ENCODE measurements at places on chromosomes 1 and 21.
A peak's percentile ranks its signal among the peaks of the same experiment; 100 is the strongest.

DNA sequence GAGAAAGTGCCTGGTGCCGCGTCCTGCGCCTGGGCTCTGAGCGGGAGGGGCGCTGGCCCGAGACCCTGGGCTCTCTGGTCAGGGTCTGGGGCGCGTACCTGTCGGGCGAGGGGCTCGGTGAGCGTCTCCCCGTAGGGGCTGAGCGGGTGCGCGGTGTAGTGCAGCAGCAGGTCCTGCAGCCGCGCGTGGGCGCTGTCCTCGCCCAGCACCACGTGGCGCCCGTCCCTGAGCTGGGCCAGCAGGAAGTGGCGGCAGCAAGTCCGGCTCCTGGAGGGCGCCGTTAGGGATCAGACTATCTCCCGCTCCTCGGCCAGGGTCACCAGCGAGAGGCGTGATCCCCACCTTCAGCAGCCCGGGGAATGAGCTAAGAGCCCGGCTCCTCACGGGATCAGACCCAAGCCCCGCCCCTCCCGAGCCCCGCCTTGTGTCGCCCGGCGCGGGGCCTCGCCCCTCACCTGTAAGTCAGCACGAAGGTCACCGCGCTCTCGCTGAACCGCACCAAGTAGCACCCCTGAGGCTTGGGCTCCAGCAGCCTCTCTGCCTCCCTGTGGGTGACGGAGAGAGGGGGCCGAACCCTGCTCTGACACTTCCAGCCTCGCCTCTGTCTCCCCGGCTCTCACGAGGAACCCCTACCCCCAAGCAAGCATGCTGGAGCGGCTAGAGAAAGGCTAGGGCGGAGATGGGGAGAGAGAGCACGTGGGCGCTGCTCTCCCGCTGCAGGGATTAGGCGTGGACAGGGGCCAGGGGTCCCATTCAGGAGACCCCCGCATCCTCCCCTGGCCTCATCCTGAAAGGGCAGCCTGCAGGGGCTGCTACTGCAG lies 2.7 kb downstream of the SH2D2A start:
- DNase-seq, result no peak

GRCh38 chr1:31568895-31569595 lies 7.3 kb upstream of the TINAGL1 start:
- DNase-seq, result no peak

DNA sequence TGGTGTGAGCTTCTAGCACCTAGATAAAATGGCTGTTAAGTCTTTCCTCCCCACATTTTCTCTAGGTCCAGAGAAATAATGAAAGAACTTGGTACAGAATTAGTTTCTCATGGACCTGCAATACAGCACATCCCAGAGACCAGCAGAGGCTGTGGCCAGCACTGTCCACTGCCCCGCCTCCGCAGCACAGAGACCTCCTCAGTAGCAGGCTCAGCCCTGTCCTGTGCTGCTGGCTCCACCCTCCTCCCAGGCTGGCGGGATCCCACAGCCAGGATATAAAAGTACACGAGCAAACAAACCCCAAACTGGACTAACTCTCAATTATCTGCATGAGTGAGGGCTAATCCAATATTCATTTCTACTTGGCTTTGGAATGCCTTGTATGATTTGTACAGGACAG lies 401.5 kb downstream of the RPS6KC1 start:
- no peak for DNase-seq

DNA sequence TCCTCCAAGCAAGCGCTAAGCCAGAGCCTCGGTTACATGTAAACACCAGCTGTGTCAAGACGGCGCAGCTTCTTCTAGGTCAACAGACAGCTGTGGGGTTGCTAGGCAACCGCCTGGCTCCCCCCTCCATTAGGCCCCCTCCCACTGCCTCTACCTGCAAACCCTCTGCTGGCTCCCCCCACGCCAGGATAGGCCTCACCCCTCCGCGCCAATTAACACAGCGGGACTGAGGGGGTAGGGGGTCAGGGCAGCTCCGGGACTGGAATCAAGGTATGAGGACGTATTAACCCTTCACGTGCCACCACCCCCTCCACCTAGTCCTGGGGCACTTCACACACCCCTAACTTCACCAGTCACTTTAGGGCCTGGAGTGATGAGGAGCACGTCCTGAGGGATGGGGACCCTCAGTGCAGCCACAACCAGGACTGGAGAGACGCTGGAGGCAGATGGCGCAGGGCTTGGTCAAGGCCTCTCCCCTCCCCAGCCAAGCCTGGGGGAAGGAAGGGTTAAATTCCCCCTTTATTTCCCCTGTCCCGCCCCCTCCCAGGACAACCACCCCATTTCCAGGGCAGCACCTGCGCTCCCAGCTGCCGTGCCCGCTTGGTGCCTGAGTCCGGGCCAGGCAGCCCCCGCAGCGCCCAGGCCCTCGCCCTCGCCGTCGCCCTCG lies 37.4 kb upstream of the WASF2 start:
- no peak for DNase-seq

- no peak for DNase-seq
Observed at GRCh38 chr21:42555756-42556438, 42.2 kb downstream of the SLC37A1 start.

- no peak for DNase-seq
Observed at GRCh38 chr1:25804244-25804963, 4.4 kb downstream of the SELENON start.

GRCh38 chr1:6131561-6131960 lies 48.6 kb downstream of the CHD5 start:
- no peak for DNase-seq

DNA sequence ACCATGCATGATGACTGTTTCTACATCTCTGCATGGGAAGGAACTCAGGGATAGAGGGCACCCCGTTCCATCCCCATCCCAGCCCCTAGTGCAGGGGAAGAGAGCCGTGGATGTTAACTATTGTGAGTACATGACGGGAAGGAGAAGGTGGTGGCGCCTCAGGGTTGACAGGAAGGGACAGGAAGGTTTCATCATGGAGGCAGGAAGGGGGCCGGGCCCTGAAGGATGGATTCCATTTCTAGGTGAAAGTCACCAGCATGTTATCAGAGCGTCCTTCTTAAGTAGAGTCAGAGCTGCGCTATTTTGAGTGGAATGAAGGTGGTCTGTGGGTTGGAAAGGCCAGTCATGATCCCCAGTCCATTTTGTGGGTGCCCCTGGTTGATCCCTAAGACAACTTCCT lies 25.1 kb upstream of the ZNF648 start:
- DNase-seq, result no peak

GRCh38 chr1:204295671-204296070 lies 64.1 kb downstream of the PLEKHA6 start:
- no peak for DNase-seq

DNA sequence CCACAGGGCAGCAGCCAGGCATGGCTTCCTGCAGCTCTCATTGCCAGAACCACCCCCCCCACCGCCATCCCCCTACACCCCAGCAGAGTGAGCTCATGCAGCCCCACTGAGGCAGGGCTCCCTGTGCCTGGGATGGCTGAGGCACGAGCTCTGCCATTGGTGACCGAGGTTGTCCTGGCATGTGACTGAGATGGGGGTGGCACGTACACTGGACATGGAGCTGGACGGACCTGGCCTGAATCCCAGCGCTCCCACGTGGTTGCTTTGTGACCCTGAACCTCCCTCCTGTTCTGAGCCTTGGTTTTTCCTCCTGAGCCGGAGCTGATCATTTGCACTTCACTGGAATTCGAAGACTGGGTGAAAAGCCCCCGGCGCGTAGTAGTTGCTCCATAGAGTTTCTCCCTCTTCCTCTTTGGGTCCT lies 28.3 kb downstream of the ALPL start:
- no peak for DNase-seq

GRCh38 chr1:25898223-25899015 lies 7.8 kb downstream of the STMN1 start:
- DNase-seq, result no peak

GRCh38 chr1:41322835-41323234 lies 38.4 kb upstream of the FOXO6 start:
- no peak for DNase-seq

GRCh38 chr1:153790966-153791647 lies 15.9 kb downstream of the SLC27A3 start:
- no peak for DNase-seq

- no peak for DNase-seq
Observed at GRCh38 chr1:158999316-159000069, 10.2 kb upstream of the IFI16 start.

GRCh38 chr1:41318135-41318534 lies 43.1 kb upstream of the FOXO6 start:
- DNase-seq, result no peak

DNA sequence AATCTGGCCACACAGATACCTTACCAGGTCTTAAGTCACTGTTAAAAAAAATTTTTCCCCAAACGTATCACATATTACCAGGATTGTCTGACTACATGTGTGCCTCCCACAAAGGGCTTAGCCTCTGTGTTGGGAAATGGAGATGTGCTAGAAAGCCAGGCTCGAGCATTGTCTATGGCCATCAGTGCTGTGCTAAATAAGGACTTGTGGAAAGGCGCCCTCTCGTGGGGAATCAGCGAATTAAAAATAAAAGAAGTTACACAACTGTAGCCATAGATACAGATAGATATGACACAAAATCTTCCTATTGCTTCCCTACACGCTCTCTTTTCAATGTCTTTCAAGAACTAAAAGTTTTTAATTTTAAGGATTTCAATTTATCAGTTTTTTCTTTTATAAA lies 47.5 kb upstream of the CRNN start:
- no peak for DNase-seq

GRCh38 chr1:64915381-64916274 lies 50.7 kb downstream of the JAK1 start:
- DNase-seq, result peak; percentile 68

DNA sequence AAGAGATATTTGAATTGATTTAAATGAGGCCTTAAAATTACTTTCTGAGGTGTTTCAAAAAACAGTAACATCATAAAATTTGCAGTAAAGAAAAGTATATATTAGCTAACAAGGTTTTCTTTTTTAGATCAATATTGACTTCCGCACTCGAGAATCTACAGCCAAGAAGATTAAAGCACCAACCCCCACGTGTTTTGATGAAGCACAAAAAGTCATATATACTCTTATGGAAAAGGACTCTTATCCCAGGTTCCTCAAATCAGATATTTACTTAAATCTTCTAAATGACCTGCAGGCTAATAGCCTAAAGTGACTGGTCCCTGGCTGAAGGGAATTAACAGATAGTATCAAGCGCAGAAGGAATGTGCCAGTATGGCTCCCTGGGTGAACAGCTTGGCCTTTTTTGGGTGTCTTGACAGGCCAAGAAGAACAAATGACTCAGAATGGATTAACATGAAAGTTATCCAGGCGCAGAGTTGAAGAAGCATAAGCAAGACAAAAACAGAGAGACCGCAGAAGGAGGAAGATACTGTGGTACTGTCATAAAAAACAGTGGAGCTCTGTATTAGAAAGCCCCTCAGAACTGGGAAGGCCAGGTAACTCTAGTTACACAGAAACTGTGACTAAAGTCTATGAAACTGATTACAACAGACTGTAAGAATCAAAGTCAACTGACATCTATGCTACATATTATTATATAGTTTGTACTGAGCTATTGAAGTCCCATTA lies 3.6 kb downstream of the RGS1 start:
- peak; percentile 66 for DNase-seq

DNA sequence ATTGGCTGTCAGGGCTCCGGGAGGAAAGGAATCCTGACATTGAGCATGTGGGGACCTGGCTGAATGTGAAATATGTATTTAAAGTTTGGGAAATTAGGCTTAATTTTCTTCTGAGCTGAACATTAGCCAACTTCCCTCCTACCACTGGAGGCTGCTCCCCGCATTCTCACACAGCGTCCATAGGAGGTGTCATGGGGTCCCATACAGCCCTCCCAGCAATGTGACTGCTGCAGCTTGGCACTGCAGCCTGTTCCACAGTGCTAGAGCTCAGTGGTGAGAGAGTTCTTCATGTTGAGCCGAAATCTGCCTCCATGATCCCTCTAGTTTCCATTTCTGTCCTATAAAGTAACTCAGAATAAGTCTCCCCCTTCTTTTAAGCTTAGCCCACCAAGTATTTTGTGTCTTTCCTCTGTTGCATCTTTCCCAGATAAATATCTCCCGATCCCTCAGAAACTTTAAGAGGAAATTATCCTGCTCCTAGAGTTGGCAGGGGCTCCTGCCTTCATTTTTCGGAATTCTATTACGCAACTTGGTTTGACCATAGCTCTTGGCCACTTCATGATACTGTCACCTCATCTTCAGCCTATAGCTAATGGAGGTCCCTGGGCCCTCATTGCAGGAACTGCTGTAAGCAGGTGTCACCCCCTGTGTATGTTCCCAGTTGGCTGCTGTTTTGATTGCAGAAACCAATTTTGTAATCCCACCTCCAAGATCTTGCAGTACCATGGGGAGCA lies 2.0 kb downstream of the FCRL6 start:
- DNase-seq, result no peak

DNA sequence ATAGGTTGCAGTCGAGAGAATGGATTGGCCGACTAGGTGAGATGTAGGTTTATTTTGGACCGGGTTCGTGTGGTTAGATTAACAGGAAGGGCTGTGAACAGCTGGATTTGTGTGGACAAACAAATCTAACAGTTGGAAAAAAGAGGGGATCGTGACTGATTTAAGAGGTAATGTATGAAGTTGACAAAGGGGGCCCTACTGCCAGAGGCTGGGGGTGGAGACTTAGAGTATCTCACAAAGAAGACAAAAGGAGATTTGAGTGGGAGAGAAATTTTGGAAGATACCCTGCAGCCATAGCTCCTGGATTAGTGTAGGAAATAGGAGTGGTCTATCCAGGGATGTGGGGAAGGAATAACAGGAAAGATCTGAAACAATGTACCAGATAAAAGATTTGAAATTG lies 38.8 kb upstream of the PLA2G5 start:
- DNase-seq, result no peak

DNA sequence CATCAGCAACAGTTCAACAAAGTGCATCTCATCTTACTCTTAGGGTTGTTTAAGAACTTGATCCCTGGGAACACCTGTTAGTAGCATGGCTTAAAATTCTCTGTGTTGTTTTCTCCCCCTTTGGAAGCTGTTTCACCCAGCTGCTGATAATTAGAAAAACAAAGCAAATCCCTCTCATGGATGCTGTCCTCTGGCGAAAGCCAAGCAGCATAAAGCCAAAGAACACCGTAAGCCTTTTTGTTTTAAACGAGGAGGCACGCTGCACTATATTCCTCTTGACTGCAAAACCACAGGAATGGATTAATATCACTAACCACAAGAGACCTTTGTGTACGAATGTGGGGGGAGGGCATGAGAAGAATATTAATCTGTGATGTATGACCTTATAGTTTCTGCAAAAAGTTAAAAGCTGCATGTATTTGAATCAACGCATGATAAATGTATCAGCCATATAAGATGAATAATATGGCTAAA lies 923.2 kb downstream of the LTN1 start:
- DNase-seq, result no peak

GRCh38 chr1:203216274-203217138 lies 13.0 kb downstream of the CHIT1 start:
- no peak for DNase-seq

DNA sequence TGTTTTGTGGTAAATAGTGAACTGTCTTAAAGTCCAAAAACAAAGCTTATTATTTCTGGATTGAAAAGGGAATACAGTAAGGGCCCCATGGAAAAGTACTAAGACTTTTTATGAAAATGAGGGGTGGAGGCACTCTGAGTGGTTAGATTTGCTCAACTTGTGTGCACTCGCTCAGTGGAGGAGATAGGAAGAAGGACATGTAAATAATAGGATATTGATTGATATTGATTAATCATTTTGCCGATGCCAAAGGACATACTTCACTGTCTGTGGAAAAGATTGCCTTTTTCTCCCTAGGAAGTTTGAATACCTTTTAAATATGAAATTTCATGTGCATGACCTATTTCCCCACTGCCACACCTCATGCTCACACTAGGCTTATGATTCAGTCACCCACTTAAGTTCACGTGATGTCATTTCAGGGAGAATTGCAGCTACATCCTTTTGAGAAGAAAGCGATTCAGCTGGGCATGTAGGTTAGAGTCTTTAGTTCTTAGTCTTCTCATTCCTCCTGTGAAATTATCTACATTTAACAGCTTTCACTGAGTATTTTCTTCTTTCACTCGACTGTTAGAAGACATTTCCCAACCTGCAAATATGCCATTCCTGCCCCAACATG lies 5.0 kb downstream of the MTR start:
- no peak for DNase-seq
